CD4-positive, alpha-beta T cell treated with Interleukin-12 subunit alpha and Interleukin-12 subunit beta, for 1 hour (primary cell): ENCODE measurements at places on chromosomes 3 and 15.

DNA sequence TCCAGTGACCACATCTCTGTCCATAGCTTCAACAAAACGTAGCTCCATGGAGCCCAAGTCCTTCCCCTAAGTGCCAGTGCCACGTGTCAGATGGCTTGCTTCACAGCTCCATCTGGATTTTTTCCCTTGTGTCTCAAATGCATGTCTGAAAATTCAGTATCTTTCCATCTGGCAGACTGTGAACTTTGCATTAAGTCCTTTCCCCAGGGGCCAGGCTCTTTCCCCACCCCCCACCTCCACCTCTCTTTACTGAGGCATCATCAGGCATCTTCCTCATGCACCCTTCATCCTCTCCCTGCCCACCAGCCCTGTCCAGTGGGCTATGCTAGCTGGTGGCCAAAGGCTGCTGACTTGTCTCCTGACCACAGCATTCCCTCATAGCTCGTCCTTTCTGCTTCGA, 53.7 kb downstream of the PDIA5 start:
- no peak for DNase-seq

DNA sequence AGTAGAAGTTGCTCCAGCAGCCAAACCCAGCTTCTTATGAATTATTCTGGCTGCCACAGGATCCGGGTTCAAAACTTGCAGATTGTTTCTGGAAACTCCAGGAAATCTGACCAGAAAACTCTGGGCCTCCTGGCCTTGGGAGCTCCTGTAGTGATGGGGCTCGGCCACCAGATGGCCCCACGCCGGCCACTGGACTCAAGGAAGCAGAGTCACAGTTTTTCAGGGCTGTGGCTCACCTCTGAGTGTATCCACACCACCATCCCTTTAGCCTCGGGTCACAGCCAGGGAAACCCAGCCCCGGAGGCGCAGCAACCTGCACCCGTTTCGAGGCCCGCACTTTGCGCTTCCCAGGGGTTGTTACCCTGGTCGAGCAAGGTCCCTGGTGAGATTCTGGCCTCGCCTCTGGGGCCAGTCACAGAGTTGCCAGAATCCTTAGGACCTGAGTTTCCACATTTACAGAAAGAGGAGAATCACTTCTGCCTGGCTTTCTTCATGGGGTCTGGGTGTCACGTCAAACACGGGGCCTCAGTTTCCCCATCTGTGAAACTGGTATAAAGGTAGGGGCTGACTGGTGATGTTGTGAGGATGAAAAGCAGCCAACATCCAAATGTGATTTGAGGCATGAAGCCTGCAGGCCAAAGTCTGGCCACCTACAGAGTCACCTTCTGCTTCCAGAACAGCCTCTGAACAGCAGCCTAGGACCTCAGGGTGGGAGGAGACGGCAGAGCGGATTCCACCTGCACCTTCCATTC, 53.5 kb upstream of the LCTL start:
- DNase-seq = peak; percentile 14

DNA sequence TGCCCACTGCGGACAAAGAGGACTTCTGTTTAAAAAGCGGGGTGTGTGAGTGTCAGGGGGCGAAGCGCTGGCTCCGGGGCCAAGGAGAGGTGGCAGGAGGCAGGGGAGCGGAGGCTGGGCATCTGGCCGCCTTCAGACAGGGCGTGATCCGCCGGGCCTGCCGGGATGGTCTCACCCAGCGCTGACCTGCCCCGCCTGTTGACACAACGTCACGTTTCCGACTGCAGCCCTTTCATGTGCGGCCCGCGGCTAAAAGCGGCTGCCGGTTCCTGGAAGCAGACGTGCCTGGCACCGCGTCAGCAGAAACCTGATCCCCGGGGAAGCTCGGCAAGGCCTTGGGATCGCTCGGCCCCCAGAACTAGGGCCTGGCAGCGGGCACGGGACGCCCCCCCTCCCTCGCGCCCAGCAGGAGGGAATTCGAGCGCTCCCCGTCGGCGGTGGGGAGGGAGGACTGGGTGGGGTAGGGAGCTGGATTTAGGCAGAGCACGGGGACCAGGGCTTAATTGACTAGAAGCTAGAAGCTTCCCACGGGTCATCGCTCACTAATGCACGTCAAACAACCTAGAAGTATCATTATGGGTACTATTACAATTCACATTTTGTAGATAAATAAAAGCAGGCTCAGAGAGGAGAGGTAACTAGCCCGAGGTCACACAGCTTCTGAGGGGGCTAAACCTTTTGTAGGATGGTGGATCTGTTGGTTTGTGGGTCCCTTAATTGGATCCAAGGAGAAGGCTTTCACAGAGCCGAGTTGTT, 7.7 kb downstream of the BHLHE40 start:
- peak; percentile 82 for DNase-seq

DNA sequence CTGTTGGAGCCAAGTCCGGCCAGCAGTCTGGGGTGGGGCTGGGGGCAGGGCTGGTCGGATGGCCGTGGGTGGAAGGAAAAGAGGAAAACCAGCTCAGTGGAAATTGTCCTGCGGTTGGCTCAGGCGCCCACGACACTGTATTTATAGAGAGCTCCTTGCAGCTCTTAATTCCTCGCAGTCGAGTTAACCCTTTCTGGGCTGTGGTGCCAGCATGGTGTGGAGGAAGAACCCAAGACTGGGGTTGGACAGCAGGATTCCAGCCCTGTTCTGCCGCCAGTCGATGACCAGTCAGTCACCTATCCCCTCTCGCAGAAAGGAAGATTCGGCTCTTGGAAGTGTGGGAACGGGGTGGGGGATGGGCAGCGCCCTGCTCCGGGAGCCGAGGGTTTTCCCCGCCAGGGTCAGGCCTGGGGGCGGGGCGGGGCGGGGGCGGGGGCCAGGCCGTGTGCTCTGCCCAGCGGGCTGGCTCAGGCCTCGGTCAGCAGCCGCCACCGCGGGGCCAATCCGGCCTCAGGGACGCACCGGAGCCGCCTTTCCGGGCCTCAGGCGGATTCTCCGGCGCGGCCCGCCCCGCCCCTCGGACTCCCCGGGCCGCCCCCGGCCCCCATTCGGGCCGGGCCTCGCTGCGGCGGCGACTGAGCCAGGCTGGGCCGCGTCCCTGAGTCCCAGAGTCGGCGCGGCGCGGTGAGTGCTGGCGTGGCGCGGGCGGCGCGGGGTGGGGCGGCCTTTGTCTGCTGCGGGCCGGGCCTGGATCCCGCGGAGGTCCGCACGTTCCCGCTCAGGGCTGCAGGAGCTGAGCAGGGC, at the start of gene CD276:
Gene CD276 (plus strand): TSS at position 607 of the 804 bp plus-strand sequence. CDS start 15,257 bp downstream, outside the sequence.
- no peak for DNase-seq

DNA sequence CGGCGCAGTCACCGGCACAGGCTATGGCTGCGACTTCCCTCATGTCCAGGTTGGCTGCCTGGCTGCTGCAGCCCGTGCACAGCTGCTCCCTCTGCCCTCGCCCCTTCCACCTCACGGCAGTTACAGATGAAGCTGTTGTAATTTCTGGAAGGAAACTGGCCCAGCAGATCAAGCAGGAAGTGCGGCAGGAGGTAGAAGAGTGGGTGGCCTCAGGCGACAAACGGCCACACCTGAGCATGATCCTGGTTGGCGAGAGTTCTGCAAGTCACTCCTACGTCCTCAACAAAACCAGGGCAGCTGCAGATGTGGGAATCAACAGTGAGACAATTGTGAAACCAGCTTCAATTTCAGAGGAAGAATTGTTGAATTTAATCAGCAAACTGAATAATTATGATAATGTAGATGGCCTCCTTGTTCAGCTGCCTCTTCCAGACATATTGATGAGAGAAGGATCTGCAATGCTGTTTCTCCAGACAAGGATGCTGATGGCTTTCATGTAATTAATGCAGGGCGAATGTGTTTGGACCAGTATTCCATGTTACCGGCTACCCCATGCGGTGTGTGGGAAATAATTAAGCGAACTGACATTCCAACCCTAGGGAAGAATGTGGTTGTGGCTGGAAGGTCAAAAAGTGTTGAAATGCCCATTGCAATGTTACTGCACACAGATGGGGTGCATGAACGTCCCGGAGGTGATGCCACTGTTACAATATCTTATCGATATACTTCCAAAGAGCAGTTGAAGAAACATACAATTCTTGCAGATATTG, 13.2 kb upstream of the GNB4 start:
- no peak for DNase-seq

- no peak for DNase-seq
Measured at GRCh38 chr3:72179107-72179464, 394.1 kb upstream of the PROK2 start.
